OCI-M1 (cell line): ENCODE measurements at places on chromosomes 16 and 17.

DNA sequence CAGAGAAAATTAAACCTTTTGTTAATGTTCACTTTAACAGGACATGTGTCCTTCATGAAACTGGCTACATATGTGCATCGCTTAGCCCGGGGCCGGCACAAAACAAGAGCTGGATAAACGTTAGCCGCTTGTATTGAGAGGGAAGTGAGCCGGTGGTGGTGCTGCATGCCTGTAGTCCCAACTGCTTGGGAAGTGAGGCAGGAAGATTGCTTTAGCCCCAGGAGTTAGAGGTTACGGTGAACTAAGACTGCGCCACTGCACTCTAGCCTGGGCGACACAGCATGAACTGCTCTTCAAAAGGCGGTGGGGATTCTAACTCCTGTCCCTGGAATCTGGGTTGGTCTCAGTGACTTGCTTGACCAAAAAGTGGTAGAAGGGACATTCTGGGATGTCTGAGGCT is 15.0 kb upstream of the SPHK1 start:
- DNase-seq = no peak

GRCh38 chr16:46428108-46429061 is 192.8 kb downstream of the SHCBP1 start:
- no peak for DNase-seq

GRCh38 chr17:67212231-67212630 is 32.8 kb downstream of the HELZ start:
- no peak for DNase-seq

- no peak for DNase-seq
Measured at GRCh38 chr17:76996741-76997694, 128.8 kb downstream of the MGAT5B start.

- DNase-seq = no peak
Measured at GRCh38 chr17:47704736-47705135, 10.8 kb downstream of the TBKBP1 start.

- no peak for DNase-seq
Measured at GRCh38 chr17:10797476-10798328, 6.2 kb downstream of the TMEM238L start.
